ENCODE measurements at places on chromosomes 5 and 9. TPM values are rescaled to one million over a fixed set of nuclear protein-coding genes. Genes with fewer than 3 reads are reported as not detected.
A peak's percentile ranks its signal among the peaks of the same experiment; 100 is the strongest.

DNA sequence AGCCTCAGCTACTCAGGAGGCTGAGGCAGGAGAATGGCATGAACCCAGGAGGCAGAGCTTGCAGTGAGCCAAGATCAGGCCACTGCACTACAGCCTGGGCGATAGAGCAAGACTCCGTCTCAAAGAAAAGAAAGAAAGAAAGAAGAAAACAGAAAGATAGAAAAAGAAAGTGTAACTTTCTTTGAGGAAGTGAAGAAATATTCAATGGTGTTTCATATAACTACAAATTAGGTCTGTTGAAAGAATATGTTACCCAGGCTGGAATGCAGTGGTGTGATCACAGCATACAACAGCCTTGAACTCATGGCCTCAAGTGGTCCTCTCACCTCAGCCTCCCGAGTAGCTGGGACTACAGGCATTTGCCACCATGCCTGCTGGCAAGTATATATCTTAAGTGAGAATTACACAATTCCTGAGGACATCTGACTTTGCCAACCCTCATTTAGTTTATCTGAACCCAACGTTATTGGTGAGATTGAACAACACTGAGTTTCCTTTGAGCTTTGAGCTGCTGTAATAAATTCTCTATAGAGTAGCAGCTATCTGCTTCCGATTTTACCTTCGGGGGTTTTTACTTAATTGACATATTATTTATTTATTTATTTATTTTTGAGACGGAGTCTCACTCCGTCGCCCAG, 2.0 kb upstream of the FAF2 start:
- DNase-seq, result no peak

DOCK2 gene
- 196 TPM for total RNA-seq

- DNase-seq, result no peak
Measured at GRCh38 chr9:88488166-88488565, 46.8 kb upstream of the NXNL2 start.

DNA sequence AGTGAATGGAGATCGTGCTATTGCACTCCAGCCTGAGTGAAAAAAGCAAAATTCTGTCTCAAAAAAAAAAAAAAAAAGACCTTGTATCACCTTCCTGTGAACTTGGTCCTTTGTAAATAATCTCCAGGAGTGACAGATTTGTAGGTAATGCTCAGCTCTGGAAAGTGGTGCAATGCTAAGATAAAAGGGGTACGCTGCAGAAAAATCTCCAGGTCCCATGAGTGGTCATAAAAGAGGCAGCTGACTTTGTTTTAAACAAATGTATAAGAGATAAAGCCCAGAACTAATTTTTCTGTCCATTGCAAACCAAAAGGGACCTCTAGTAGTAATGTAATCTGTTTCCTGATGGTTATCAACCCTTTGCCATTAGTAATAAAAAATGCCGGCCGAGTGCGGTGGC, 33.7 kb downstream of the RNF44 start:
- no peak for DNase-seq

DNA sequence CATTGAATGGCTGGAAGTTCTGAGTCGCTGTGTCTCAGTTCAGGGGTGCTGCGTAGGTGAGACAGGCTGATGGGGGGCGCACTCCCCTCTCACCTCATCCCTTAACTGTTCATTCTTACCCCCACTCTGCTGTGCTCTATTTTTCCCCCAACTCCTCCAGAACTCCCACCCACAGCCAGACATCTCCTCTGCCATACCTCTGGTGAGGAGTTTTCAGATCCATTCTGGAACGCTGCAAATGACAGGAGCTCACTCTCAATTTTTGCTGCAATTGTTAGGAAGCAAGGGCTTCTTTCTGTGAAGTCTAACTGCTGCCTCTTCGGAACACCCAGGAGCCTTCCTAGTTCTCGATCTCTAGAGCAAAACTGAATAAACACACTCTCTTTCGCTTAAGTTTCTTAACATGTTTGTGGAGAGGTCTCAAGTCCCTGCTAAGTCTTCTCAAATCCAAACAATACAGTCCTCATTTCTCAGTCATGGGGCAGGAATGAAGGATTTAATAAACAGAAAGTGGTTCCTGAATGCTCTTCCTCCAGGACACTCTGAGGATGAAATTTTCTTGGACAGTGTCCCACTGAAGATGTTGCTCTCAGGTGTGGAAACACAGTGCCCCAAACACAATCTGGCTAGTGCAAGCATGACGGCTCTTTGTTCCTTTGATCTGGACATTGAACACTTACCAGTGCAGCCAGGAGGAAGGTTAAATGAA, 387.7 kb downstream of the KDM4C start:
- no peak for DNase-seq

CARD9 gene
- 1.7 TPM for total RNA-seq

QRFP gene
- not detected for total RNA-seq

GRCh38 chr9:8750639-8751051, 951.1 kb upstream of the DMAC1 start:
- DNase-seq, result no peak

GRCh38 chr9:7320139-7320538, 479.4 kb downstream of the DMAC1 start:
- DNase-seq, result no peak

- DNase-seq, result no peak
Measured at GRCh38 chr5:154836225-154836624, 14.2 kb downstream of the FAXDC2 start.

DNA sequence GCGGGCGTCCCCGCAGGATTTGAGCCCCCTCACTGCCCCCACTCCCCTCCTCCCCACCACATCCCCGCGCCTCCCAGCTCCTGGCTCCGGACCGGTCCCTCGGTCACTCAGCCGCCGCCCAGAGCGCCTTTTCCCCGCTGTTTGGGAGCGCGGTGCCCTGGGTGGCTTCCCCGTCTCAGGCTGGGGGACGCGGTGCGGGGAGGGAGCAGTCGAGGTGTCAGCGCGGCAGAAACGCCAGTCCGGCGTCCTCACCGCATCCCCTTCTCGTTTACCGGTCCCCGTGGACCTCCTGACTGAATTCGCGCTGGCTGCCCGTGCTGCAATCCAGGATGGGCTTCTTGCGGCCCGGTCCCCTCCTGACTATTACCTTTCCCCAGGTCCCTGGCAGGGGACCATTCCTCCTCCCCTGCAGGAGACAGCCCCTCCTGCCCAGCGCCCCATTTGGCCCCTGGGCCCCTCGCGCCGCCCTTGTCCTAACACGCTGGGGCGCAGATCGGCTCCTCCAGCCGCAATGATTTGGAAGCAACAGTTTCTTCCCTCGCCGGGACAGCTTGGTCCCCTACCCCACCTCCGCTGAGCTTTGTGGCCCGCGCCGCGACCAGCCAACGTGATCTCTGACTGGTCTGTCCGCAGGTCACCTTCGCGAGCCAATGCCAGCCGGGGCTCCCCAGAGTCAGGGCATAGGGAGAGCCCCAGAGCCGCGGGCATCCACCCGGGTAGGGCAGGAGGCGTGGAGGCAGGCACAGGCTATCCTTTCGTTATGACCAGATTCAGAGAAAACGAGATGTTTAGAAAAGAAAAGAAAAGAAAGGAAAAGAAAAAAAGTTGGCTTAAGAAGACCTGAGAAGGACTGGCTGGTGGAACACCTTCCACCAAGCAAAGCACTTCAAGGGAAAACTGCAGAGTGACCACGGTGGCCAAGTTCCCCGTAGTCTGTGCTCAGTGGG, 1.2 kb downstream of the ANKRD33B start:
- DNase-seq, result peak; percentile 37

FCN2 gene
- not detected for total RNA-seq

DNA sequence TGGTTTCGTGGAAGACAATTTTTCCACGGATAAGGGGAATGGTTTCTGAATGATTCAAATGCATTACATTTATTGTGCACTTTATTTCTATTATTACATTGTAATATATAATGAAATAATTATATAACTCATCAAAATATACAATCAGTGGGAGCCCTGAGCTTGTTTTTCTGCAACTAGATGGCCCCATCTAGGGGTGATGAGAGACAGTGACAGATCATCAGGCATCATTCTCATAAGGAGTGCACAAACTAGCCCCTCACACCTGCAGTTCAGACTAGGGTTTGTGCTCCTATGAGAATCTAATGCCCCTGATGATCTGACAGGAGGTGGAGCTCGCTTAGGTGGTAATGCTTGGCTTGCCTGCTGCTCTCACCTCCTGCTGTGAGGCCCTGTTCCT, 6.4 kb downstream of the ISCA1 start:
- DNase-seq, result peak; percentile 33

DNA sequence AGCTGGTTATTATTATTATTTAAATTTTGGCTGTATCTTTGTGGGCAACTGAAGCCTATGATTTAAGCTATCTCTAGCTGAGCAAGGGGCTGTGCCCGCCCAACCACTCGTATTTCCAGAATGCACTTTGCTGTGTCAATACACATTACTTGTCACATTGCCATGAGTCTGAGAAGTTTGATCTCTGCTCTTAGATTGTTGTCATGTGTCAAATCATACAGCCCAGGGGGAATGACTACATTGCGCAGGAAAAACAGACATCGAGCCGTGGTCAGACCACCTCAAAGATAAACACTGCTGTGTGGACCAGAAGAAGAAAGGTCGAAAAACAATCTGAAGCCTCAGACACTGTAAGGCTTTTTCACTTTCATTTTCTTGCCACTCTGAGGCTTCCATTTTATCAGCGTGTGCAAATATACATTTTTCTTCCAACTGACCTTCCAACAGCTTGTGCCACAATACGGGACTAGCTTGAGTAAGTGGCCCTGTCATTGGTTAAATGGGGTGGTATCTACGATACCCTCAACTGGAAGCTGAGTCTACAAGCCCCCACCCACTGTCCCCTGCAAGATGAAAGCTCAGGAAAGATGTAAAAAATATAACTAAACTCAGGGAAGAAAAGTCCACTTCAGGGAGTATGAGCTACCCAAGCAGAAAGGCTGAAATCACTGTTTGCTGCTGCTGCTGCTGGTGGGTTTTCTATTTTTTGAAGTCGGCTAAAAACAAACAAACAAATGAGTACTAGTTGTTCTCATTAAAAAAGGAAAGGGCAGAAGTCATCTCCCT, 603.0 kb downstream of the BNC2 start:
- no peak for DNase-seq

DNA sequence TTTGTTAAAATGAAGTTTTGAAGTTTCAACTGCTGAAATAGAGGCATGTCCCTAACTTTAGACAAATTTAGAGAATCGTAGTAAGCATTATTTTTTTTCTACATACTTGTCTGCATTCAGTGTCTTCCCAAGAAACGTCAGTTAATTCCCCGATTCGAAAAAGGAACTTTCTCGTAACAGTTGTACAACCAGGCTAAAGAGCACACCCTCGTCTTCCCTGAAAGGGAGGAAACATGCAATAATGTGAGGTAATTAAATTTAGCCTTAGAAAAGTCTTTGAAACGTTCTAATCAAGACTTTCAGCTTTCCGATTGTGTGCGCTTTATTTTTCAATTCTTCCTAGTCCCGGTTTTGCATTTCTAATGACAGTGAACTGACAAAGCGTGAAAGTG, 374 bp upstream of the SLC1A3 start:
- DNase-seq, result no peak

GRCh38 chr5:15560421-15560820, 60.4 kb downstream of the FBXL7 start:
- DNase-seq, result no peak

DNA sequence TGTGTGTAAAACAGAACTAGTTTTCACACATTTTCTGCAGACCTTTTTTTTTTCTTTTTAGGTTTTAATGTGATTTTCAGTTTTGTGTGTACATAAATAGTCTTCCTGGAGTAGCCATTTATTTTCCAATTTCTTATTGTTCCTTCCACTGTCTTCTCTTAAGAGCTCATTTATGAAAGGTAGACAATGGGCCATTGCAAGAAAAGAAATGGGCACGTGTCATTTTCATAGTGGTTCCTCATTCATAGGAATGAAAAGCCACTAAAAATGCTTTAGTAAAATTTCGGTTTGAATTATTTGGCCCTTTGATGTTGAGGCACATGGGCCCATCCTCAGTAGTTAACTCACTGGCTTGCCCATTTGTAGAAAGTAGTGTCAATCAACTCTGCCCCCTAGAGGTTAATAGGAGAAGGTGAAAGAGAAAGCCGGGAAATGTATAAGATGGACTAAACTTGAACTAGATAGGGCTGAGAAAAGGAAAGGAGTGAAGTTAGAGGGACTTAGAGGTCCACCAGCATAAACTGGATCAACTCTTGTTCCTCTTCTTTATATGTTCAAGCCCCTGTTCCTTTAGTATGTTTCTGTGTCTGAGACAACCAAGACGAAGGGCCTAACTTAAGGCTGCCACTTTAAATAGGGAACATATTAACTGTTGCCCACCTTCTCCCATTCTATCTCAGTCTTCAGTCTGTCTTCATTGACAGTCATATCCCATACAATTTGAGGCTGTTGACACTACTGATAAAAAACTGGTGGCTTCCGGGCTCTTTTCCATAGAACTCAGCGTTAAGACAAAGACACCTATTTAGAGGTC, 72.6 kb downstream of the SMARCA2 start:
- peak; percentile 71 for DNase-seq

DNA sequence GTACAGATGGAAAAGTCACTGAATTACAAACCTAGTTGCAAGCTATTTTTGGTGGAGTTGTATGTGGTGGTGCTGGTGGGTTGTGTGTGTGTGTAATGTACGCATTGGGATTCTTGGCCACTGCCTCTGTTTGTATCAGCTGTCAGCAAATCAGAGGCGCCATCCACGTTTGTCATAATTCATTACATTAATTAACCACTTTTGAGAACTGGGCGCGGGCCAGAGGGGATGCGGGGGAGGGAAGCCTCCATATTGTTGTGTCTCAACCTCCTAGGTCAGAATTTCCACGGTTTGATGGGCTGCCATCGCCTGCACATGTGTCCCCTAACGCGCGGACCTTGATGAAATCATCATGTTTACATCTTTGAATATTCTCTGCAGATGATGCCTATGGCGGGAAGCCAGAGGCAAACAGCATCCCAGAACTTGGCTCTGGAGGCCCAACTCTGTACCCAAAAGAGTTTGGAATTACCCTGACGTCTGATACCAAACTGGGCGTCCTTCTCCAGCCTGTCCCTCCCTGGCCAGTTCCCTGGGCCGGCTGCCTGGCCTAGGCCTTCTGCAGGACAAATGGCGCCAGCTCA, 54.9 kb downstream of the FGF18 start:
- DNase-seq, result no peak

DNA sequence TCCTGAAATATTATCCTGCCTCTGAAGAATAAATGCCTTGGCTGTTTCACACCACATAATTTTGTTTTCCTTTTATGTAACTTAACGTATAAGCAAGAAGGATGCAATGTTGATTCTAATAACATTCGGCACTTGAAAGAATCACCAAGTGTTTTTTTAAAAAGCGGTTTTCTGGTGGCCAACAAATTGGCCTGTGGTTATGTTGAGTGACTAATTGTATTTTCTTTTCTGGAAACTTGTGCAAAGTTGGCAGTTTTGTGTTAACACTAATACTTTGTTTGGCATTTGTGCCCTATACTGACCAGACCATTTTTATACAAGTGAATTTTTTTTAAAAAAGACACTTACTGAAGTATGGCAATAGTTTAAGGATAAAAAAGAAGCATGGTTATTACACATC, 452.7 kb downstream of the BNC2 start:
- DNase-seq, result no peak

- no peak for DNase-seq
Measured at GRCh38 chr5:172845154-172845553, 11.1 kb downstream of the ERGIC1 start.

SHOC1 gene
- not detected for total RNA-seq

- no peak for DNase-seq
Measured at GRCh38 chr9:81035601-81036000, 653.7 kb downstream of the TLE1 start.

Data from OCI-LY7 (cell line).